ENCODE measurements at places on chromosomes 5 and 9.

- no peak for DNase-seq
Measured at GRCh38 chr5:129904667-129905472, 605 bp downstream of the CHSY3 start.

- peak; percentile 49 for DNase-seq
Measured at GRCh38 chr5:175464074-175464941, 14.1 kb upstream of the SFXN1 start.

DNA sequence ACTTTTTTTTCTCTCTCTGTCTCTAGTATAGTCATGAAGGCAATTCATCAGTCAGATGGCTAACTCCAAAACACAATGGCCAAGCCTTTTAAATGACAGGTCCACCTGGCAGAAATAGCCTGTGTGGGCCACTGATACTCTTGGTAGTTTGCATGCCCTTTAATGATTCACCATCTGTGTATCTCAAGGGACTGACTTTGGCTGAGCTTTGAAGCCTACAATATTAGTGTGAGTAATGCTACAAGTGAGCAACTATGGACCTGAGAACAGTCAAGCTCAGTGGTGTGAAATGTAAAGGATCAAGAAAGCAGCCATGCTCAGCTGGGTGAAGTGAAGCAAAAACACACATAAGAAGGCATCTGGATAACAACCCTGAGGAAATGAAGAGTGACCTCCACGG is 506.9 kb downstream of the TLE1 start:
- DNase-seq = peak; percentile 64

GRCh38 chr9:96448546-96449170 is 1.3 kb upstream of the HABP4 start:
- no peak for DNase-seq

DNA sequence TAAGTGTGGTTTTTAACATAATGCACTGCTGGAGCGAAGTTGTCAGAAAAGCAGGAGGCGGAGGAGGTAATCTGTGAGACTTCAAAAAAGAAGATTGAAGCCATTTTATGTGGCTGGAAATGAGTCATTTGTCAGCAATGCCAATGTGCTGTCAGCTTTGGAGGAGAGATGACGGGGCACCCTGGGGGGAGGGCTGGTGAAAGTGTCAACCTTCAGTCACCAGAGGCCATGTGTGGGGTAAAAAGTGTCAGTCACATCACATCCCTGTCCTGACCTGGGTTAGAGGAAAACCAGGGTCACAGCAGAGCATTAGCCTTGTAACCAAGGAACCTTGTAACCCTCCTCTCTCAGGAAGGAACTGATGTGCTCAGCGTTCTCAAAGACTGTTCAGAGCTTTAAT is 59.1 kb downstream of the TLR4 start:
- DNase-seq = no peak

- no peak for DNase-seq
Measured at GRCh38 chr5:87405472-87406155, 7.1 kb downstream of the CCNH start.

DNA sequence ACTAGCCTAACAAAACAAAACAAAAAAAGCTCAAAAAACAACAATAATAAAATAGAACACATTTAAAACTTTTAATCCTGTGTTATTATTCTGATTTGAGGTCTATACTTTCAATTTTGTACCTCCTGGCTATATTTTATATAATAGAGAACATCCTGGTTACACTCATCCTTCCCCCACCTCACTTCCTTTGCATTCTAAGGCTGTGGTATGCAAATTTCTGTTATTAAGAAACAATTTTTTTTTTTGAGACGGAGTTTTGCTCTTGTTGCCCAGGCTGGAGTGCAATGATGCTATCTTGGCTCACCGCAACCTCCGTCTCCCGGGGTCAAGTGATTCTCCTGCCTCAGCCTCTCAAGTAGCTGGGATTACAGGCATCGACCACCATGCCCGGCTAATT is 3.1 kb upstream of the RPL37 start:
- no peak for DNase-seq

GRCh38 chr5:130282049-130282448 is 377.8 kb downstream of the CHSY3 start:
- DNase-seq = no peak

GRCh38 chr5:159877016-159877415 is 39.3 kb upstream of the ADRA1B start:
- no peak for DNase-seq

DNA sequence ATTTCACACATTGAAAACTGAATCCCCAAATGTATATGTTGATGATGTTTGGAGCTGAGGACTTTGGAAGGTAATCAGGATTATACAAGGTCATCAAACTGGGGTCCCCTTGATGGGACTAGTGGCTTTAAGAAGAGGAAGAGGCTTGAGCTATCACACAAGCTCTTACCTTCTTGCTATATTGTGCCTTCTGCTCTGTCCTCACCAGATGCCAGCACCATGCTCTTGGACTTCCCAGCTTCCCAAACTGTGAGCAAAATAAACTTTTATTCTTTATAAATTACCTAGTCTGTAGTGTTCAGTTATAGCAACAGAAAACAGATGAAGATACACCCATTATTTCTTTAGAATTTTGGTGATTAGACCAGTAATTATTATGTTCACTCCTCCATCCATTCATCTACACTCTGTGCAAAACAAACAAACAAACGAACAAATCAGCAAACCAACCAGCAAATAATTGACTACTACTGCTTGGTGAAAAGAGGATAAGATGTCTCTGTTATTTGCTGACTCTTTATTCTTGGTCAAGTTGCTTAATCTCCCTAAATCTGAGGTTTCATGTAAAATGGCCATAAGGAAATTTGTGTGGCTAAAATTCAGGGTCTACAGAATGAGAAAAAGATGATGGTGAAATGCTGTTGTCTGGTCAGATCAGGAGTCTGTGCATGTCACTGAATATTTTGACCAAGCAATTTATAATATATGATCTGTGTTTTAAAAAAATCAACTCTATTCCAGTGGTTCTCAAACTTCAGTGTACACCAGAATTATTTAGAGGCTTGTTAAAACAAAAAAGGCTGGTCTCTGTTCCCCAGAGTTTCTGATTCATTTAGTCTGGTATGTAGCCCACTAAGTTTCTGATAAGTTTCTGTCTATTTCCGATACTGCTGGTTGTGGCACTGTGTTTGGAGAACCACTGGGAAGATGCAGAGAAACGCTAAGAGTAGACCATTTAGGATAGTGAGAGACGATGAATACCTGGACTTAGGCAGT is 854.1 kb downstream of the MAT2B start:
- DNase-seq = no peak

DNA sequence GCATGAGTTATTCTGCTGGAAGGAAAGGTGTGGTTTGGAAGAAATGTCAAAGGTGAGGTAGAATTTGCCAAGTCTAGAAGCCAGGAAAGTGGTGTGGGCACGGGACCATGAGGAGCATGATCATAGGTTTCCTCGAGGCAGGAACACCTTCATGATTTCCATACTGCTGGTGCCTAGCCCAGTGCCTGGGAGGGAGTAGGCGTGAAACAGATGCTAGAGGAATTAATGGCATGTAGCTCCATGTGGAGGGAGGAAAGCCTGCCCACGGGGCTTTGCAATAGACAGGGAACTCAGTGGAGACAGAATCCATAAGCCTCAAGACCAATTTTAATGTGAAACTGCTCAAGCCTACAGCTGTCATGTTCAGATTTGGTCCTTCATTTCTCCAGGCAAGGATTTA is 35.1 kb downstream of the TTLL11 start:
- no peak for DNase-seq

DNA sequence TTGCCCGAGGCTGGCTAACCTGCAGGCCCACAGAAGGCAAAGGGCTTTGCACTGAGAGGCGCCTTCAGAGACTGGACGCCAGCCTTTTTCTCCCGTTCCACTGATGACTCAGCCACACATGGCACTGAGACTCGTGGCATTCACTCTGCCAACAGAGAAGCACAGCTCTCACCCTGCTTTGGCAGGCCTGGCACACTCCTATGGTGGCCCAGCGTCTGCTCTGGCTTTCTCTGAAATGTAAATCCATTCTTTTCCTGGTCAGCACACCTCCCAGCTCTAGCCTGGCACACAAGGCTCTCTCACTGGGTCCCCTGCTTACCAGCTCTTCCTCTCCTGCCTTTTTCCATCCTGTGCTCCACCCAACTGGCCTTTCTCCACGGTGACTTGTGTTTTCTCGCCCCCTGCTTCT is 5.9 kb upstream of the MELK start:
- peak; percentile 50 for DNase-seq

DNA sequence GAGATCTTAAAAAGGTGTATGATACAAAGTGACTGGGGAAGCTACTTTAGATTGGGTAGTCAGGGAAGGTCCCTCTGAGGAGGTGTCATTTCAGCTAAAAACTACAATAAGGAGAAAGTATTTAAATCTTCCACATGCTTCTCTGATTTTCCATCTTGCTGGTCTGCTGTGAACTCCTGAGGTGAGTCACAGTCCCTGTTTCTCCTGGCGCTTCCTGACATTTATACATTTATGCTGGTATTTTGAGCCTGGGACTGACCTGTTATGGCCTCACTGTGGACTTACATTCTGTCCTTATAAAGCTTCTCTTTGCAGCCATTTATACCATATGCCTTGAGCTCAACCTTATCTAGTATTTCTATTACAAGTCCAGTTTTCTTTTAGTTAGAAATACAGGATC is 95.1 kb downstream of the MED27 start:
- no peak for DNase-seq

DNA sequence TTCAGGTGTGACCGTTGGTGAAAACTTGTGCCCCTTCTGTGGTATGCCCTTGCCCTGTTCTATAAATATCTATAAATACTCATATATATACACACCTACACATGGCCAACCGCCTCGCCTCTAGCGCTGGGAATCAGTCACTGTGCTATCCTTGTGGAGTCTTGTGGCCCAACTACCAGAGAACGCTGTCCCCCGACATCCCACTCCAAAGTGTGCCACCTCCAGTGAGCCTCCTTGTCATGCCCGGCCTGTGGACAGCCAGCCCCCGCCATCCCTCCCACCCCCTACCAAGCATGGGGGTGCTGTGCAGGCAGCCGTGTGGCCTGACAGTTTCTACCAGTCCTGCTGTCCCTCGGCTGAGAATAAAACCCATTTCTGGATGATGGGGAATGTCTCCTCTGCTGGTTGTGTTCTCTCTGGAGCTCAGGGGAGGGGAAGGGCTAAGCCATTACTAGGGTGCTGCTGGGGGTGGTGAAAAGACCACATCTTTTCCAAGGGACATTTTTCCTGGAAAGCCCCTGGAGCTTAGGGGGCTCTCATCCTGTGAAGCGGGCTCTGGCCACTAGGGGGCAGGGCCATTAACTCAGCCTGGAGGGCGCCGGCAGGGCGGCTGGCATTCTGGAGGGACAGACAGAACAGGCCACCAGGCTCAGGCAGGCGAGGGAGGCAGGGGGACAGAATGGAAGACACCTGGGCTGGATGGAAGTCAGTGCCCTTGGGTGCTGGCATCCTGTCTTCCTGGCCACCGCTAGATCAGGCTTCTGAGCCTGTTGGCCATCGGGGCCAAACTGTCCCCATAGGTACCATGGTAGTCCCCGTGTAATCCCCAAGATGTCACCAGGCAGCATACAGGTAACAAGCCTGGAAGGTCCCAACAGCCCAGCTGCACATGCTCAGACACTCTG is 20.7 kb downstream of the GOLGA2 start:
- DNase-seq = no peak

GRCh38 chr5:56449071-56449640 is 216.0 kb upstream of the ANKRD55 start:
- DNase-seq = no peak

- DNase-seq = no peak
Measured at GRCh38 chr5:173689737-173690360, 73.4 kb upstream of the BOD1 start.

DNA sequence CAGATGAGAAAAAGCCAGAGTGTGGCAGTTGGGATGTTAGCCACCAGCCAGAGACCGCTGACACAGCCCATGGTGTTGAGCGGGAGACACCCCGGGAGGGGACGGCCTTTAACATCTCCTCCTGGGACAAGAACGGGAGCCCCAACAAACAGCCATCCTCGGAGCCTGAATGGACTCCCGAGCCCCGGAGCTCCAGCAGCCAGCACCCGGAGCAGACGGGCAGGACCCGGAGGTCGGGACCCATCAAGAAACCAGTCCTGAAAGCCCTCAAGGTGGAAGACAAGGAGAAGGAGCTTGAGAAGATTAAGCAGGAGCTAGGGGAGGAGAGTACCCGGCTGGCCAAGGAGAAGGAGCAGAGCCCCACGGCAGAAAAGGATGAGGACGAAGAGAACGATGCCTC is 28.0 kb upstream of the POMT1 start:
- no peak for DNase-seq

DNA sequence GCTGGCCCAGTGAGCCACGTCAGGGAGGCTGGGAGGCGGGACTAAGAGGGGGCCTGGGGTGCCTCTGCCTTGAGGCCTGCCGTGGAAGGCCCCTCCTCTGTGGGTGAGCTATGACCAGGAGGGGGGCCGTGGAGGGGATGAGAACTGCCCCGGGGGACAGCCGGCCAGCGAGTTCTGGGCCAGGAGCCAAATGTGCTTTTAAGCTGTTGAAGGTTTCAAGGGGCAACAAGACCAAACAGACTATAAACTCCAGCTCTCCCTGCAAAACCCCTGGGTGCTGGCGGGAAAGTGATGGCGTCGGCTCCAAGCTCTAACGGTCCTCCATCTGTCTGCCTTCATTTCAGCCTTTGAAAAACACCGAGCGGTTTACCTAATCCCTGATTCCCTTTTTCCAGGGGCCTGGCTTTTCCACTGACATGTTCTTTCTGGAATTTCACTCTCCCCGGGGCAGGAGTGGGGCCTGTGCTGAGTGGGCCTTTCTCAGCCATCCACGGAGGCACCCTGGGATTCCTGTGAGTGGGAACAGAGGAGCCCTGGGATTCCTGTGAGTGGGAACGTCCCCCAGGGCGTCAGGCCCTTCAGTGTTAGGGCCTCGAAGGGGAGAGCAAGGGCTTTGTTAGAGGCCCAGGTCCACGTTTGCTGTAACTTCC is 65.6 kb downstream of the COL5A1 start:
- peak; percentile 34 for DNase-seq

- DNase-seq = no peak
Measured at GRCh38 chr5:66417781-66418180, 178.4 kb upstream of the MAST4 start.

DNA sequence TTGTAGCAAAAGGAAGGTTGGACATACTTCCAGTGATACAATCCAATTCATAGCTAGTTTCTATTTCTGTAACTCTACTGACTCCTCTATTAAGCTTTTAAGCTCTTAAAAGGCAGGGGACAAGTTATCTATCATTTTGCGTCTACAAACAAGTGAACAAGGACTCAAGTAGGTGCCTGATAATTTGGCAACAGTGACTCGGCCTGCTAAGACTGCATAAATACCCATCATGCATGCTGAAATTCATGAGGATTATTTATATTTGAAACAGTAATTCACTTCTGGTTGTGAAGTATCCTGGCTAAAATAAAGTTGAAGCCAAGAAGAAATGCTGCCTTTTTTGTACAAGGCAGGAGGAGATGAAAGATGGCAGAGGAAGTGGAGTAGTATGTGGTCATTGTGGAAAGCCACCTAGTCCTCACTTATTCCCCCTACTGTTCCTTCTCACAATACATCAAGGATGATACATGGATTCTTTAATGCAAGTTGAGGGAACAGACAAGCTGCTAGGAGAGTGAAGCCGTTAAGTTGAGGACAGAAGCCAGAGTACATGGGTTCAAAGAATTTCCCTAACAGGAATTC is 74.0 kb downstream of the MRPS27 start:
- no peak for DNase-seq
